Stimulated activated naive CD8-positive, alpha-beta T cell treated with anti-CD3 and anti-CD28 coated beads, Interleukin-15, Interleukin-2, amounts not matched to agents 100 U/mL and 50 U/mL, for 24 hours (primary cell): ENCODE measurements at places on chromosomes 12 and 14.
A peak's percentile ranks its signal among the peaks of the same experiment; 100 is the strongest.

DNA sequence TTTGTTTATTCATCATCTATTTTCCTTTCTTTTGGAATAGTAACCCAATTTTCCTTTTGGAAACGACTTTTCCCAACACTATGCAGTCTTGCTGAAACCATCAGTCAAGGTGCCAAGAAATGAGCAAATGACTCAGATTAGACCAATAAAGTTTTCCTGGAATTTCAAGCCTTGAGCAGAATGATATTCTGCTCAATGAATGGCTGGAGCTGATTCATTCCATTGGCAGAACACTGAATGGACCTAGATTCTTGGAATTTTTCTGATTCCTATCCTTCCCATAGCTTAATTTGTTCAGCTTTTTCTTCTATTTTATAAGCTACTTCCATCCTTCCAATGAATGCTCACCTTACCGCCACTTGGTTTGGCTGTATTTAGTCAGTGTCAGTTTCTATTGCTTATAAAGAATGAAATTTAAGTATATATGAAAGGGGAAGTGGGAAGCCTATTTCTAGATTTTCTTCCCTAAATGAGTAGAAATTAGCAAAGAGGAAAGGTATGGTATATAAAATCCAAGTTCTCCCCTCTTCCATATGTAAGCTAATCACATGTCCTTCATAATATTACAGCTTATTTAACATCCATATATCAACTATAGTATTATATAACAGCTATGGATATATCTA, 89.0 kb downstream of the C14orf39 start:
- no peak for DNase-seq

DNA sequence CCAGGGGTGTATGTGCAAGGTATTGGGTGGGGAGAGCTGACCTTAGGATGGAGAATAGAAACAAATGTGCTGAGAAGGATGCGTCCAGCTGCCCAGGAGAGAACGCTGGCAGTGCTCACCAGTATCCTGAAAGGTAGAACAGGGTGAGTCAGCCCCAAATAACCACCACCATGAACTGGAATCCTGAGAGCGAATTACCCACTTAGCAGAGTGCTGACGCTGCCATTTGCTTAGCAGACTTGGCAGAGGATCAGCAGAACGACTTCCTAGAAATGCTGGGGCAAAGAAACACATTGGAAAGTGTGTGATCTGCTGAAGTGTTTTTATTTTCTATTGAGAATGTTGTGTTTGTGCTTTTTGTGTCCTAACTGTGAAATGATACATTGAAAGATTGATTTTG, 213.6 kb downstream of the ADGRD1 start:
- no peak for DNase-seq

DNA sequence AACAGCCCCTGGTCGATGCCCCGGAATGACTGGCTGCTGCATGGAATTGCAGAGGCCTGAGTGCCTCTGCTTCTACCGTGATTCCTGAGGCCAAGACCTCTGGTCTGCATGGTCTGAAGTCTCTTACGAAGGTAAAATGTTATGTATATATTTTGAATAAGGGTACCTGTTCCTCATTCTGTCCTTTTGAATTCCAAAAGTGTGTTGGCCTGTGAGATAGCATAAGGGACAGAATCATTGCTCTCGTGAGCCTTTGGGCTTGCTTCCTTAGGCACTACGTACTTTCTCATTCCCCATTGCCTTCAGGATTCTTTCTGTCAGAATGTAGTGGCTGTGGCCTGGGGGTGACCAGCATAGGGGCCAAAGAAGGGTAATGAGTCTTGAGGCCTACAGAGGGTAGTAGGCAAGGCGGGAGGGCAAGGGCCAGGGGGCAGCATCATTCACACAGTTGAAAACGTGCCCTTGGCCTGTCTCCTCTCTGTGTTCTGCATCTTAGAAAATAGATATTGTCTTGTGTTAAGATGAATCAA, 19.5 kb downstream of the TRAF3 start:
- no peak for DNase-seq

GRCh38 chr12:59345406-59345805, 250.4 kb upstream of the SLC16A7 start:
- DNase-seq: no peak

DNA sequence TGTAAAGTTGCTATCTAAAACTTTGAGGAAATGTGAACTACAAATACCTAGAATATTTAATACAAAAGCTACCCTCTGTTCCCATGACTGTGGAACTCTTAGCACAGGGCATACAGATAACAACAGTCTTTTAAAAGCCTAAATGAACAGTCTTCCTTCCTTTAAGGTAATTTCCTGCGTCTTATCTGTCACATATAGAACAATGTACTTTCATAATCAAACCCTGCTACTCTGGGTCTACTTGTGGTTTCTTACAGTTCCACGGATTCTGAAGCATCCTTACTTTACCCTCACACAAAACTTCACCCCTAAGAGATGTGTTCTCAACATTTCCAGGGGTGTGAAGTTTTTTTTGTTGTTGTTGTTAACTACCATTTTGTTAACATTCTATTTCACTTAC, 5.1 kb downstream of the PKP2 start:
- DNase-seq: no peak

DNA sequence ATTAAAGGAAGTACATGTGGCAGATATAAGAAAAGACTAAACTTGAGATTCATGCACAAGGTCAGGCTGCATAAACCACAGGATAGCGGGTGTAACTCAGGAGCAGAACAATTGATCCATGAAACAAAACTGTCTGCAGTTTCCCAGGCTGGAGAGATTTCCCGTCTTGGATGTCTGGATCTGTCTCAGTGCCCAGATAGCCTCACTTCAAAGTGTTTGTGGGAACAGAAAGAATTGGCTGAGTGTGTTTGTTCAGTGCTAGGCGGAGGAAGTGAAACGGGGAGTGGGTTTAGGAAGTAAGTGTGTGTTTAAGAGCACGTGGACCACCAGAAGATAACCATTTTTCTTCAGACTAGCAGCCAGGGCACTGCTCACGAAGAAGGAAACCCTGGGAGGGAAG, 1.4 kb upstream of the RNASE10 start:
- no peak for DNase-seq

DNA sequence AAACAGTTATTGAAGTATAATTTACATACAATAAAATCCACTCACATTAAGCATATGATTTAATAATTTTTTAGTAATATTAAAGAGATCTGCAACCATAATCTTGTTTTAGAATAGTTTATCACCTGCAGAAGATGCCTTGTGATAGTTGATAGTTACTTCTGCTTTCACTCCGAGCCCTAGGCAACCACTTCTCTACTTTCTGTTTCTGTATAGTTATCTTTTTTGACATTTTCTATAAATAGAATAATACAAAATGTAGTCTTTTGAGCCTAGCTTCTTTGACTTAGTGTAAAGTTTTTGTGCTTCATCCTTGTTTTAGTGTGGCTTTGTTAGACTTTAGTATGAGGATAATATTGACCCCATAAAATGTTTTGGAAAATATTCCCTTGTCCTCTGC, 111.0 kb downstream of the MNAT1 start:
- DNase-seq: no peak

- no peak for DNase-seq
These were observed 217.4 kb downstream of the CRADD start for GRCh38 chr12:93894391-93895088.

DNA sequence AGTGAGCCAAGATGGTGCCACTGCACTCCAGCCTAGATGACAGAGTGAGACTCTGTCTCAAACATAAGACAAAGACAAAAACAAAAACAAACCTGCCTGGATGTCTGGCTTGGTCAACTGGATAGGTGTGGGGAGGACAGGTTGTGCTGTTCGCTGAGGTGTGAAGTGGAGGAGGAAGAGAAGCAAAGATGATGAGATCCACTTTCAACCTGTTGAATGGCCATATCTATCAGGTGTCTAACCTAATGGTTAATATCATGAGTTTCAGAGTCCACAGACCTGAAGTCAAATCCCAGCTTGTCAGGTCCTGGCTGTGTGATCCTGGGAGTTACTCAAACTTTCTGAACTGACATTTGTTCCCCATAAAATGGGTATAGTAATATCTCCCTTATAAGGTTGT, 9.7 kb upstream of the CCDC177 start:
- no peak for DNase-seq

DNA sequence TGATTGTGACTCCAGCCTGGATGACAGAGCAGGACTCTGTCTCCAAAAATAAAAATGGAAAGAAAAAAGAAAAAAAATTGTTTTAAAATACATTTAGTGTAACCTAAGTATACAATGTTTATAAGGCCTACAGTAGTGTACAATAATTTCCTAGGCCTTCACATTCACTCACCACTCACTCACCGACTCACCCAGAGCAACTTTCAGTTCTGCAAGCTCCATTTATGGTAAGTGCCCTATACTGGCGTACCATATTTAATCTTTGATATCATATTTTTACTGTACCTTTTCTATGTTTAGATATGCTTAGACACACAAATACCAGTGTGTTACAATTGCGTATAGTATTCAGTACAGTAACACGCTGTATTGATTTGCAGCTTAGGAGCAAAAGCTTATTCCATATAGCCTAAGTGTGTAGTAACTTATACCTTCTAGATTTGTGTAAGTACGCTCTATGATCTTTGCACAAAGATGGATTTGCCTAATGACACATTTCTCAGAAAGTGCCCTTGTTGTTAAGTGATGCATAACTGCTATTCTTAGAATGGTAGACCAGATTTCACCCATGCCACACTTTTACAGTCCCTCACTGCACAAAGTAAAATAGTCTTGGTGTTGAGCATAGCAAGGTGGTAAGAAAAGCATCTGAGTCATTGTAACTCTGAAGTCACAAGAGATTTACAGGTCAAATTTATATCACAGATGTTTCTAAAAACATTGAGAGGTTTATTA, 151.9 kb downstream of the LRRK2 start:
- no peak for DNase-seq

GRCh38 chr14:98926146-98926545, 345.9 kb downstream of the BCL11B start:
- no peak for DNase-seq

DNA sequence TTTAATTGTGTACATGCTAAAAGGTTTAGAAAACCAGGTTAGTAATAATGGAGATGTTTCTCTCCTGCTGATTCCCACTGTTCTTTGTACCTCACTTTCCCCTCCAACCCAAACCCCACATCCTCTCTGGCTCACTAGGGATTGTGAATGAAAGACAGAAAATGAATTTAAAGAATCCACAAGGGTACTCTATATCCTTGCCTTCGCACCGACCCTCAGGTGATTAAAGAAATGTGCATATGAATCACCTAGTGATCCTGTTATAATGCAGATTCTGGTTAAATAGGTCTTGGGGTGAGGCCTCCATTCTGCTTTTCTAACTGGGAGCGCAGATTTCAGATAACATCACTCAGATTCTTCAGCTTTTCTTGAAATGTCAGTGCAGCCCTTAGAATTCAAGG, 84.3 kb upstream of the OTX2 start:
- DNase-seq: no peak

DNA sequence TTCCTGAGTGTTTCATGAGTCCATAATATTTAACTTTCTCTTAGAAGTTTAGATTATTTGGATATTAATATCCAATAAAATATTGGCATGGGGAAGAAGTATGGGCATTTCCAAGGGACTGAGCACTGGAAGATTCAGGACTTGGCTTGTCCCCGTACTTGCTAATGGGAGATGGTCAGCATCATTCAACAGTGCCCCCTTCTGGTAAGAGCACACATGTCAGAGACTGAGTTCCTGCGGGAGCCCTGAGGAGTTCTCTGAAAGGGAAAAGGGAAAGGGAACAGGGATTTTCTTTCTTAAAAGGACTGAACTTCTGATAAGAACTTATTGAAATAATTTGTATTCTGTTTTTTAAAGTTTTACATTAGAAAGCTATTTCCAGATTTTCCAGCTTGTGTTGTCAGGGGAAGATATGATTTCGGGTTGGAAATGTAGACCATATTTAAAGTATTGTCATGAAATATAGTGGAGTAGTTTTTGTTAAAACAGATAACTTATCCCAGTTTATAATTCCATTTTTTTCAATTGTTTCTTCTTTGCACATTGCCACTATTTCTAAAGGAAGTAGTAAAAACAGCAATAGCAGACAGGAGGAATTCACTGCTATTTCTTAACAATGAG, 59.8 kb upstream of the C12orf71 start:
- DNase-seq: peak; percentile 54

DNA sequence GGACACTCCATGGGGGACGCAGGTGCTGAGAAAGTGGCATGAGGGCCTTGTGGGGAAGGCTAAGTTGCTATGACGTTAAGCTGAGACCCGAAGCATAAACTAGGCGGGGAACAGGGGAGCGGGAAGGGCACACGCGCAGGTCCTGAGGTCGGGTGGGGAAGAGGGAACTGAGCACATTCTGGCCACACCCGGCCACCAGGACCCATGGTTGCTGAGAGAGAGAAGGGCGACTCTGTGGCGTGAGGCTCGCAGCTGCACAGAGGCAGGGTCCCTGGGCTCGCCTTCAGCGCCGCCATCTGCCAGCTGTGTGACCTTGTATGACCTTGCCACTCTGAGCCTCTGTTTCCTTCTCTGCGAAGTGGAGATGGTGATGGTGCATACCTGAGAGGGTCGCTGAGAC, 182.5 kb downstream of the PHETA1 start:
- DNase-seq: no peak

GRCh38 chr12:65536876-65537681, 258.6 kb downstream of the MSRB3 start:
- DNase-seq: no peak

GRCh38 chr12:60501124-60501729, 905.4 kb downstream of the SLC16A7 start:
- no peak for DNase-seq

- DNase-seq: no peak
These were observed 67.6 kb upstream of the CFL2 start for GRCh38 chr14:34782031-34782430.

GRCh38 chr12:28374556-28374955, 184.3 kb downstream of the CCDC91 start:
- no peak for DNase-seq

- DNase-seq: no peak
These were observed 92.0 kb downstream of the ITPR2 start for GRCh38 chr12:26740991-26741390.

GRCh38 chr12:12683136-12683697, 12.8 kb downstream of the GPR19 start:
- no peak for DNase-seq

DNA sequence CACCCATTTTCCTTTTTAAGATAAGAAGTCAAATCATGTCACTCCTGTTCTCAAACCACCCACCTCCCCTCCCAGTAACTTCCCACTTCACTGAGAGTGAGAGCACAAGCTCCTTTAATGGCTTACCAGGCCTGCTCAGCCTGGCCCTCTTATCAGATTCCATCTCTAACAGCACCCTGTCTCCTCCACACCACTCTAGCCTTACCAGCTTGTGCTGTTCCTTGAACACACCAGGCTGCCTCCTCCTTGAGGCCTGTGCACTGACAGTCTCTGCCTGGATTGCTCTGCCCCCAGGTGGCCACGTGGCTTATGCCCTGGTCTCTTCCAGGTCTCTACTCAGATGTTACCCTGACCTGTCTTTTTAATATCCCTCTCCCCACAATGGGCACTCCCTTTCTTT, 40.1 kb upstream of the EVL start:
- peak; percentile 29 for DNase-seq

DNA sequence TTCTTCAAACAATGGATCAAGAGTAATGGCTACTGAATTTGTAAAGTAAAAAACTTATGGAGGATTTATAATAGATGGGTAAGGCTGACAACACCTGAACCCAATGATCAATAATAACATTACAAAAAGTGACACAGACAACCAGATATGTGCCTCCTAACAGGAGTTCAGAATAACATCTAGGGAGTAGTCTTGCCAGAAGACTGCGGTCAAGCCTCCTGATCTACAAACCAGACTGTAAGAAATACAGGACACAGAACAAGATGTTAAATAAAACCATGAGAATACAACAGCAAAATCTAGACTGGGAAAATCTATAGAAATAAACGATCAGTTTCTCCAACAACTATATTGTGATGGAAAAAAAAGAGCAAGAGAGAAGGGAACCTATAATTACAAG, 262.6 kb upstream of the TMTC1 start:
- DNase-seq: no peak
